ENCODE measurements at places on chromosomes 1 and 21.

- DNase-seq = no peak
These were observed 189.1 kb downstream of the RASAL2 start for GRCh38 chr1:178282949-178283367.

- DNase-seq = no peak
These were observed 24.8 kb downstream of the RNF19B start for GRCh38 chr1:32939655-32940371.

DNA sequence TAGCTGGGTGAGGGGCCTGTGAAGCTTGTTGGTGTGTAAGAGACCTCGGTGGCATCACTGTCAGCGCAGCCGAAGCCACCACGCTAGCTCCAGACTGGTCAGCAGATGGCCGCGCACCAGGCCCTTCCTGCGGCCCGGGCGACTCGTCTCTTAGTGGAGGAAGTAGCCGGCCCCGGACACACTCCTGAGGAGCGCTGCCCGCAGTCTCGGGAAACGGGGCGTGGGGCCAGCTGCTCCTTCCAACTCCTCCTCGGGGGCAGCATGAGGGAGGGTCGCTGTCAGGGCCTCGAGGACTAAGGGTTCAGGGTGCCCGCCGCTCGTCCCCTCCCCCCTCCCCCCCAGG is 20.4 kb downstream of the H3-3A start:
- peak; percentile 7 for DNase-seq

- DNase-seq = no peak
These were observed 53.6 kb downstream of the CHODL start for GRCh38 chr21:18298228-18298627.

- no peak for DNase-seq
These were observed 8.3 kb downstream of the RCAN1 start for GRCh38 chr21:34606621-34607020.

- no peak for DNase-seq
These were observed 359.9 kb downstream of the PCP4 start for GRCh38 chr21:40227096-40227495.

- no peak for DNase-seq
These were observed 134.4 kb downstream of the SDCCAG8 start for GRCh38 chr1:243390162-243390791.
